ENCODE measurements at places on chromosomes 1 and 21. TPM values are rescaled to one million over a fixed set of nuclear protein-coding genes. Genes with fewer than 3 reads are reported as not detected.

Gene OPTC
- total RNA-seq: not detected

Gene LEFTY2
- not detected for total RNA-seq

Gene TSPEAR
- total RNA-seq: 3.2 TPM

Gene BNIPL
- 2.4 TPM for total RNA-seq

Gene HSPB7
- not detected for total RNA-seq

Gene HES2
- total RNA-seq: 42.9 TPM

Gene S100A2
- 373 TPM for total RNA-seq

Gene ALG14
- 3.4 TPM for total RNA-seq

Gene ZYG11A
- total RNA-seq: 0.40 TPM

Gene SIK1
- 107 TPM for total RNA-seq
